CD4-positive, alpha-beta T cell treated with Interleukin-15 for 1 hour (primary cell): ENCODE measurements at places on chromosomes 13 and 19.

- DNase-seq: no peak
Measured at GRCh38 chr13:25848812-25849745, 202.7 kb downstream of the SHISA2 start.

- DNase-seq: no peak
Measured at GRCh38 chr13:66222127-66222526, 1008.0 kb downstream of the PCDH9 start.

- DNase-seq: no peak
Measured at GRCh38 chr13:111429064-111429558, 108.7 kb downstream of the TEX29 start.

DNA sequence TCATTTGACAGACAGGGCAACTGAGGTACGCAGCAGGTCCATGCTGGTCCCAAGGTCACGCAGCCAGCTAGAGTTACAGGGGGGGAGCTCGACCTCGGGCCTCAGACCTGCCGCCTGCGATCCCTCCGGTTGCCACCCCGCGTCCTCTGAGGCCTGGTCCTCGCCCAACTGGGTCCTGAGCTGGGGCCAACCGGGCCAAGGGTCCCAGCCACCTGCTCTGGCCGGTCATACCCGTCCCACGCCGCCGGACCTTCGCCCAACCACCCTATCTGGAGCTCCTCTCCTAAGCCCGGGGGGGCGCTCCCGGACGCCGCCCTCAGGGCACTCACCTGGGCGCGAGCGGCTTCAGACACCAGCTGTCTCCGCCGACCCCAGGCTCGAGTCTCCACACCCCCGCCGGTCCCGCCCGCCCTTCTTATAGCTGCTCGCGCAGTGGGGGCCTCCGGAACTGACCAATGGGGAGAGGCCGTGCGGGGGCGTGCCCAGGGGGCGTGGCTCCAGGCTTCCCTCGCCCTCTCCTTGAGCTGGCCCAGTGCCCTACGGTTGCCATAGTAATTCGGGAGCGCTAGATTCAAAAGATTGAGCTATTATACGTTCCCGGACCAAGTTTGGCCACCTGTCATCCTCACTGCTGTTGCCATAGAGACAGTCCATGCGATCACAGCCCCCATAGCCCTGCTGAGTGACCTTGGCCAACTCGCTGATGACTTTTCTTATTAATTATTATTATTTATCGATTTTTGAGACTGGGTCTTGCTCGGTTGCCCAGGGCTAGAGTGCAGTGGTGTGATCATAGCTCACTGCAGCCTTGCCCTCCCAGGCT is at the start of gene PLIN5:
Gene PLIN5 (minus strand): TSS at position 389 of the 823 bp plus-strand sequence. CDS start 1,150 bp downstream, outside the sequence.
- DNase-seq: peak; percentile 63

- no peak for DNase-seq
Measured at GRCh38 chr13:98542568-98543377, 34.1 kb downstream of the STK24 start.
